ENCODE measurements at places on chromosomes 2 and 18.

GRCh38 chr2:237889811-237890210, 30.4 kb downstream of the RAMP1 start:
- DNase-seq, result no peak

DNA sequence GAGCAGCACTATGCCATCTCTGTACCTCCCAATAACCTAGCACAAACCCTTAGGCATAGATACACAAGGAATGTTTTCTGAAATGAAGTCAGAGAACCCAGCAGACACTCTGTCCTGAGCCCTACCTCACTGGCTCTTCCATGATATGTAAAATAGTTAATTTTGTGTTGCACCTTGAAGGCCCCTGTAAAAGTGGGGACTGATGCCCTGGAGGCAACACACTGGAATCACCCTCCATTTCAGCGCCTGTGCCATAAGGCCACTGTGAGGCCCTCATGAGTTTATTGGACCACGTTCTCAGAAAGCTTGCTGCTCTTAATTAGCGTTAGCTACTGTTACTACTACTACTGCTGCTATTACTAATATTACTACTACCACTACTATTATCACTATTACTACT, 670.1 kb upstream of the SOX11 start:
- DNase-seq, result no peak

- no peak for DNase-seq
Observed at GRCh38 chr2:51441786-51442185, 409.9 kb upstream of the NRXN1 start.

DNA sequence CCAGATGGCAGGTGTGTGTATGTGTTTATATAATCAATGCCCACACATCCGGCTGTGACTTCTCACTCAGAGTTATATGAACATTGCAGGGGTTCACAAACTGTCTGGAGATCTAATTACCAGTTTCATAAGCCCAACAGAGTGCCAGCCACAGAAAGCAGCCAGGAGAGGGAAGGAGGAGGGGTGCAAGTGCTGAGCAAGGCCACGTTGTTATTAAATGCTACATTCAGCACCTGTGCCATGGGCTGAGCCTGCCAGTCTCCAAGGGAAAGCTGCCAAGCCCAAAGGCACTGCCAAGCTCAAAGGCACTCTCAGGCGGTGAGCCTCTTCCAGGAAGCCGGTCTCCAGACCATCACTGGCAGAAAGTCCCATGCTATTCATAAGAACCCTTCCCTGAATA, 17.4 kb downstream of the XDH start:
- no peak for DNase-seq

DNA sequence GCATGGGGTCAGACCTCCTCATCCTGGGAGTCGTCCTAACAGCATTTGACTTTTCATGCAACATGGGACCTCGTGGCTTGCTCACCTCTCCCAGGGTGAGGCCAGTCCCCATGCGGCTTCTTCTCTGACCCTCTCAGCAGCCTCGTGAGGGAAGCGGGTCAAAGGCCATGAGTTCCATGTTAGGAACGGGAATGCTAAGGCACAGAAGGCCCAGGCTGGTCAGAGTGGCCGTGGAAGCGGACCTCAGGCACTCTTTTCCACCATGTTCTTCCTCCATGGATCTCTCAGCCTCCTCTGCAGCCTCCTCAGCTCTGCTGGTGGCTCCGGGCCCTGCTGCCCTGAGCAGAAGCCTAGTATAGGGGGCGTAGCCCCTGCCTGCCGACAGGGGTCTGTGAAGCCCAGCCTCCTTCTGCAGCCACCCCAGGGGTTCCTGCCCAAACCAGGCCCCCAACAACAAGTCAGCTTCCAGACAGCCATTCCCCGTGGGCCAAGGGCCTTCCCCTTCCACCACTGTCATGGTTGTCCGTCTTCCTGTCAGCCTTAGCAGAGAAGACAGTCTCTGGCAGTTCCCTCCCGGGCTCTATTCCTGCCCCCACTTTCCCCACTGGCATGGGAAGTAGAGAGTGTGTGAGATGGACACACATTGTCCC, 60.0 kb upstream of the OTOF start:
- DNase-seq, result no peak

- no peak for DNase-seq
Observed at GRCh38 chr2:7844414-7844965, 837.4 kb upstream of the ID2 start.

GRCh38 chr18:42545825-42546224, 569.7 kb downstream of the RIT2 start:
- no peak for DNase-seq

DNA sequence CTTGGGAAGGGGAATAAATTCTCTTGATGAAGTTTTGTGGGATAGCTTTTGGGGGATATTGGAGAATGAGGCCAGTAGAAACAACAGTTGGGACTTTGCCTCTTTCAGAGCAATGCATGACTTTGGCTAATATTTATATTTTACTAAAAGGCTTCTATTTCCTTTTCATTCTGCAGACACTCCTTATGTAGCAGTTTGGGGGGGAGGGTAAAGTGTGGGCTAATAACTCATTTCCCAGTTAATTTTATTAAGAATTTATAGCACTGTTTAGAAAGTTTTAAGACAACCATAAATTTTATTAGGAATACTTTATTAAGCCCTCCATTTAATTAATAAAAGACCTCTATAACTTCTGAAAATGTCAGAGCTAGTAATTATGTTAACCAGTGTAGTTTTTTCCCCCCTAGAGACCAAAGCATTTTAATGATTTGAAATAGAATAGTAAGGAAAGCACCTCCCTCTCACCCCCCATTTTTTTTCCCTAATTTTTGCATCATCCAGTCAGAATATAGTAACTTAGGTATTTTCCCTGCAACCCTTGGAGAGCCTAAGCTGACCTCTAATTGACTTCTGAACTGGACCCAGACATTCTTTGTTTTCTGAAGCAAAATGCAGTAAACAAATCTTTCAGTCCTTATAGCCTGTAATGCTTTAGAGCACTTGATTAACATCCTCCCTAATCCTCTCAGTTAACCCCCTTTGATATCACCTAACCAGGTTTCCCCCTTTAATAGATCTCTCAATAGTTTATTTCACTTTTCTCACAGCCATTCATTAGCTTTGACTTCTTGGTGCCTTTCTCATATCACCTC, 5.0 kb upstream of the MEIS1 start:
- no peak for DNase-seq

DNA sequence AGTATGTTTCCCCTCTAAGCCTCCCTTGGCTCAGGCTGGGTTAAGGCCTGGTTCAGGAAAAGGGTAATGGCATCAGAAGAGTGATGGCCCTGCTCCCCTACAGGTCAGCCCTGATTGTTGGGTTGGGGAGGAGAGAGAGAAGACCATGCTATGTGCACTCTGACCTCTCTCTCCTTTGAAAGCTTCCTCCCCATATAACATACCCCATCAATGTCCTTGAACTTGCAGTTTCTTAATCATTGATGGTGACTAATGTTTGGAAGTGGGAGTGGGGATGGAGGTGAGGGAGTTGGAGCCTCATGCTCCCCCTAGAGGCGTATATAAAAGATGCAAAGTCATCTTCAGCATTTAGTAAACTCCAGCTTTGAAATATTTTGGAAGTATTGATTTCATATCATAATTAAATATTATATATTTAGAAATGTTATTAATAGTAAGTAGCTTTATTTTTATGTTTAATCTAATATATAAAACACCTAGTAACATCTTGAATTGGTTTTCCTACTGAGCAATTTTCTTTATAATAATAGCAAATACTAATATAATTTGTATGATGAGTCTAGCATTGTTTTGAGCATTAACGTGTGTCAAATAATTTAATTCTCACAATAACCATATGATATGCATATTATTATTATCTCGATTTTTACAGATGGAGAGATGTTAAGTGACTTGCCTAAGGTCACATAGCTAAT, 8.8 kb downstream of the PLCL1 start:
- no peak for DNase-seq

DNA sequence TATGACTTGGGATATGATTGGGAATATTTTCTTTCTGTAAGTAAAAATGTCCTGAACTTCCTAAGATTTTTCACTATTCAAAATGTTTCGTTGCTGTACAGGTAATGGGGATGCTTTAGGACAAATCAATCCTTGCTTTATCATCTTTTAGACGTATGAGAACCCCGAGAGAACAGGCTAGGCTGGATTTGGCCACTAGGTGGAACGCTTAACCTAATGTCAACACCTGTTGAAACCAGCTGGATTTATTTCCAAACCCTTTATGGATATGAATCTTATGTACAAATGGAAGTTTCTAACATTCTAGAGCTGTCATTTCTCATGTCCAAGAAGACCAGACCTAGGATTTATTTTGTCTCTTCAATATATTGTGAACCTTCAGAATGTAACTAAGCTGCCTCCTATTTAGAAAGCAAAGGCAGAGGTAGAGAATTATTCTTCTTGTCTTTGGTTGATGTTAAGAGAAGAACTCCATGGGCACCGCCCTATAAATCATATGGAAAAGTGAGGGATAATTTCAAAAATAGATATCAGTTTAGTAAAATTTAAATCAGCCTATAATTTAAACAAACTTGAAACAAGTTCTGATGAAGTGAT, 96.7 kb downstream of the PMAIP1 start:
- DNase-seq, result peak; percentile 48

DNA sequence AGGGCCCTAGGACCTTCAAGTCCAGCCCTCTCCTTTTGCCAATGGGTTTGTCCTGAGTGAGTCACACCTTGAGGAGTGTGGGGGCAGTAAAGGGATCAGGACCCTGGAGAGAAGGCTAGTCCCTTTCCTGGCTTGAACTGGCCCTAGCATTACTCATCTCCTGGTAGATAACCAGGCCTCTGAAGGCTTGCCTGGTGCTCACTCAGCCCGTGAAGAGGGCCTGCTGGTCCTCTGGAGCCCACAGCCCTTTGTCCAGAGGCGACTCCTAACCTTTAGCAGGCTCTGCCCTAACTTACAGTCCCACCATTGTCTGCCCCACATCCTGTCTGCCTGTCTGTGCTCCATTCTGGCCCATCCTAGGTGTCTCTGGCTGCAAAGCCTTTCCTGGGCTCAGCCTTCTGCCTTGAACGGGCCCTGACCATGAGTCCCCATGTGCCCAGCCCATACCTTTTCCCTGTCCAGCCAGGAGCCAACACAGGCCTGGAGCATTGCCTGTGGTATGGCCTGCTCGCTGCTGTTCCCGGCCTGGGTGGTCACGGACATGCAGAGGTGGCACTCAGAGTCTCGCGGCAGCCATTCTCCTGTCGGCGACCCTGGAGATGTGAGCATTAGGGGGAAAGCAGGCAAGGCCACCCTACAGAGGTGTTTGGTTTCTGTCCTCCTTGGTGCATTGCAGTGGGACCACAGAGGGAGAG, 5.0 kb downstream of the SFTPB start:
- peak; percentile 47 for DNase-seq

- no peak for DNase-seq
Observed at GRCh38 chr2:215982465-215982875, 30.9 kb downstream of the MREG start.

GRCh38 chr18:62590799-62591590, 68.2 kb downstream of the ZCCHC2 start:
- DNase-seq, result no peak

DNA sequence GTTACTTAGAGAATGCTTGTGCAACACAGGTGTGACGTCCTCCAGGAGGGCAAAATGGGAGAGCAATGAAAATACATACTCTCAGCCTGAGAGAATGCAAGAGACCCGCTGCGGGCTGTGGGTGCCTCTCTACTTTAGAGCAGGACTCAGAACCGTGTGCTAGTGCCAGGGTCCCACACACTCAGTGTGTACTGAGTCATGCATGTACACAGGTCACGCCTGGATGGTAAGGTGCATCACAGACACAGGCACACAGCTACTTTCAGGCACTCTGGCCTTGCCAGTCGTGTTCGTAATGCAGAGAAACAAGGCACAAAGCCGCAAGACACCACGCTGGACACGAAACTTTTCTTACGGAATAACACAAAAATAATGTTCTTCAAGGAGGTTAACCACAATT, 125.3 kb downstream of the ZNF516 start:
- no peak for DNase-seq

DNA sequence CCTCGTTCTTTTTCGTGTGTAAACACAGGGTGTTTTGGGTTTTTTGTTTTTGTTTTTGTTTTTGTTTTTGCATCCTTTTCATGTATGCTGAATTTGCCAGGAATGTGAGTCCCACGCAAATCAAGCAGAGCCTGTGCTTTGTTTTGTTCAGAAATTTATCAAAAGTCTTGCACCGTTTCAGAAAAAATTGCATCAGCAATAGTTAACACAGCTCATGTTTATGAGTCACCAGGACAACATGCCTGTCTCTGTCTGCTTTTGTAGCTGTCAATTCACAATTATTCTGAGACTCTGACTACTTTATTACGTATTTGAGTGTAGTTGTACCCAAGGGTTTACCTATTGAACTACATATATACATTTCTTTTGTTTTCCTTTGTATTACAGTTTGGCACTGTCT, 38.3 kb downstream of the MRPL44 start:
- no peak for DNase-seq

GRCh38 chr2:97760480-97761049, 47.2 kb downstream of the ZAP70 start:
- DNase-seq, result no peak
